ENCODE measurements at places on chromosomes 1 and 21. TPM values are rescaled to one million over a fixed set of nuclear protein-coding genes. Genes with fewer than 3 reads are reported as not detected.

PSEN2 gene
- total RNA-seq: 16.0 TPM

EMC1 gene
- 52.2 TPM for total RNA-seq

EPHA2 gene
- total RNA-seq: 51.2 TPM

CLCA1 gene
- total RNA-seq: not detected

DSTYK gene
- total RNA-seq: 8.2 TPM

GNAT2 gene
- total RNA-seq: 0.21 TPM

MSH4 gene
- 0.24 TPM for total RNA-seq

ANKRD34A gene
- total RNA-seq: 2.2 TPM

SH3D21 gene
- total RNA-seq: 4.4 TPM

MAP10 gene
- 3.3 TPM for total RNA-seq

DCST1 gene
- total RNA-seq: not detected

SLC30A10 gene
- 0.47 TPM for total RNA-seq

C8A gene
- not detected for total RNA-seq

RIMS3 gene
- total RNA-seq: 27.2 TPM

PPP1R8 gene
- total RNA-seq: 53.8 TPM

GJA8 gene
- total RNA-seq: not detected

MIXL1 gene
- 2.6 TPM for total RNA-seq

AMY1B gene
- not detected for total RNA-seq

AMY1A gene
- not detected for total RNA-seq

APOBEC4 gene
- total RNA-seq: not detected

PTP4A2 gene
- 260 TPM for total RNA-seq

HAO2 gene
- total RNA-seq: not detected

DNM3 gene
- 12.2 TPM for total RNA-seq

CYYR1 gene
- total RNA-seq: 25.6 TPM

DMBX1 gene
- total RNA-seq: not detected

ORC1 gene
- total RNA-seq: 54.4 TPM

C1orf105 gene
- total RNA-seq: not detected
